GM10248 (cell line): ENCODE measurements at places on chromosomes 1 and 21.

DNA sequence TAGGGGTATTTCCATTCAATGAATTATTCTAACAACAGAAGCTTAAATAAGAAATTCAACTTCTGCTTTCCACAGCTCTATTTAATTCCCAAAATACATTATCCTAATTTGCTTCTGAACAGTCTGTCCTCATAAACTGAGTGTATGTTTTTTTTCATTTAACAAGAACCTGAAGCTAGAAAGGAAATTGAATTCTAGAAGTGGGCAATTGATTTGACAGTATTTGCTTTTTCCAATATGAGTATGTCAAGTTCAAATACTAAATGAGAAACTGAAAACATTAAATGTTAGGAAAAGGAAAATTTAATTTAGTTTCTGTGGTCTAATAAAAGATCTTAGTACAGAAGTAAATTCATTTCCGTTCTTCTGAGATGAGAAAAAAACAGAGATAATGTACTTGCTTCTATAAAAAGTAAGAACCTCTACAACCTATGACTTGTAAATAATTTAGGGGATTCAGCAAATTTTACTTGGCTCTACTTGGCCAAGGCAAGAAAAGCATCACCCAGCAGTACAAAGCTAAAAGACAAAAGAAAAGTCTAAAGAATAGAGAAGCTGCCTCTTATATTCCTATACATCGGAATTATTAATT lies 31.1 kb downstream of the RAB3GAP2 start:
- DNase-seq: no peak

GRCh38 chr21:44802396-44803153 lies 955 bp upstream of the UBE2G2 start:
- peak; percentile 34 for DNase-seq

- DNase-seq: no peak
Measured at GRCh38 chr21:42624095-42624790, 29.2 kb upstream of the PDE9A start.

DNA sequence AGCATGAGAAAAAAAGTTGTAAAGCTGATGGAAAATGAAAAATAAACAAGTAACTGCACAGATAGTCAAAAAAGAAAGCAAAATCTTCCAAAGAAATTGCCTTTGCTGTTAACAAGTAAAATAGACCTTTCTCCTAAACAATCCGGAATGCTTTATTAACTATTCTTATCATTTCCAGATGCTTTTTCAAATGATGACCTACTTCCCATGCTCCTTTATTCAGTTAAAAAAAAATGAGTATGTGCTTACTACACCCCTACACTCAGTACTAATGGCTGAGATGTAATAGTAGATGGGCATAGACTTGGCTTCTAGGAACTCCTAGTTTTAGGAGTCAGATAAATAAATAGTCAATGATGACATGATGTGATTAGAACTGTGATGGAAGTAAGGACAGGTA lies 108.5 kb downstream of the NIBAN1 start:
- no peak for DNase-seq

DNA sequence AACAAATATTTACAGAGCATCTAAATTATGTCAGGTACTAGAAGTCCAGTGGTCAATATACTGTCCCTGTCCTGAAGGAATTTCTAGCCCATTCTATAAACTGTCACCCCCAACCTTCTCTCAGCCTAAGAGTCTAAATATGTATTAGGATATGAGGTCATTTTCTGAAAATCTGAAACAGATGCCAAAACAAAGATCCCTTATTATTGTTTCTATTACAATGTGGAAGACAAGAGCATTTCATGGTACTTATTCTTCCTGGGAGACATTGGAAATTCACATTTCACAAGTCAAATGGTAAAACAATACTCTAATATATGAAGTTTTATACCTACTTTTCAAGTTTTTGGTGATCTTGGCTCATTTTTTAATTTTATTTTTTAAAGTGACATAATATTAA lies 2.6 kb downstream of the CLCA1 start:
- DNase-seq: no peak

DNA sequence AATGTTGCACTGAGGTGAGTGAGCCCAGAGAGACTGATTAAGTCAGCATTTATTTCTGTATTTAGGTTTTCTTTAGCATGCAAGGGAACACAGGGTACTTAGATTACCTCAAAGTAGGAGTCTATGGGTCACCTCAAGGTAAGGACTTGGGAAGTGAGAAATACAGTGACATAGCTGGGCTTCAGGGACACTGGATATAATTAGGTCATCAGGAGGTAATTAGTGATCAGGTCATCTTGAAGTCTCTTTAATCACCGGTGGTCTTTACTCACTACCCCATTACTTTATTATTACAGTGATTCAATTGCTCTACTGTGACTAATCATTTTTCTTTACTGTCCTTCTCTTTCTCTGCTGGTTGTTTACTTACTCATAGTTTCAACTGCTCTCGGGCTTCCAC lies 59.9 kb upstream of the KCNK1 start:
- no peak for DNase-seq

DNA sequence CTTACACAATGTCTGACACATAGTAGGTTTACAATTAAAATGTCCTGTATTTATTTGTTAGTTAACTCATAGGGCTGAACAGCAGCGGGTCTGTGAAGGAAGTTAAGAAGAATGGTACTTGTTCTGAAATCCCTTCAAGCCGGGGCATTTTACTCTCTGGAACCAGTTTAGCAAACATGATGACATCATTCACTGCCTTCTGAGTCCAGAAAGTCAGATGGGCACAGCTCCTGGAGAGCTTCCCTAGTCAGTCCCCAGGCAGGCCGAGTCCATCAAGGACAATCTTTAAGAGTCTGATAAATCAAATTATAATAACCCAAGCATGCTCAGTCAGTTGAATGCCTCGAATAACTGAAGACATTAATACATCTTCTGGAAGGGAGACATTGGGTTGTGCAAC lies 125.4 kb upstream of the DAB1 start:
- no peak for DNase-seq
